ENCODE measurements at places on chromosomes 3 and 15.

DNA sequence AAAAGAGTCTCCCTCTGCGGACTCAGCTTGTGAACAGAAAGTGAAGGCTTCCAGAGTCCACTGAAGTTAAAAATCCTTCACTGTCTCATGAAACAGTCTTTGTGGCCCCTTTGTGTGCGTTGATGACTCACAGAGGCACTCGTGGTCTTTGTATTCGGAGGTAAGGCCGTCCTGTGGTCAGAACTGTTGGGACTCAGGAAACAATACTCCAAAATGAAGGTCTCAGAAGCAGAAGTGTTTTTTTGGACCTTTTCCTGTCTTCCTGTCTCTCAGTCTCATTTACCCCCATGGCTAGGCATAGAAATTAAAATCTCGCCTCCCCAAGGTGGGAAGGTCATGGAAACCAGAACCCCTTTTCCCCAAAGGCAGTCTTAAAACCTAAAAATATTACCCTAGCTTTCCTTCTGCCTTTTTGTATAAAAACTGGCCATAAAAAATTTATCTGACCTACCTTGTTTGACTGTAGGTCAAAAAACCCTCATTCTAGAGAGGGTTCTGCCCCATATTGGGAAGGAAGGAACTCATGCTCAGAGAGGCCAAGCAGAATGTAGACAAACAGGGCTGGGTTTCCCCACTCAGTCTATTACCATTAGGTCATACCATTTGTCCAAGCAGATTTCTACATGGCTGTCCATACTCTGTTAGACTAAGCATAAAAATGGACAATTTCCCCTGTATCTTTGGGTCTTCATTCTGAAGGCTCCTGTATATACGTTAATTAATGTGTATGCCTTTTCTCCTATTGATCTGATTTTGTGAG, 19.1 kb upstream of the EPB42 start:
- DNase-seq, result no peak

DNA sequence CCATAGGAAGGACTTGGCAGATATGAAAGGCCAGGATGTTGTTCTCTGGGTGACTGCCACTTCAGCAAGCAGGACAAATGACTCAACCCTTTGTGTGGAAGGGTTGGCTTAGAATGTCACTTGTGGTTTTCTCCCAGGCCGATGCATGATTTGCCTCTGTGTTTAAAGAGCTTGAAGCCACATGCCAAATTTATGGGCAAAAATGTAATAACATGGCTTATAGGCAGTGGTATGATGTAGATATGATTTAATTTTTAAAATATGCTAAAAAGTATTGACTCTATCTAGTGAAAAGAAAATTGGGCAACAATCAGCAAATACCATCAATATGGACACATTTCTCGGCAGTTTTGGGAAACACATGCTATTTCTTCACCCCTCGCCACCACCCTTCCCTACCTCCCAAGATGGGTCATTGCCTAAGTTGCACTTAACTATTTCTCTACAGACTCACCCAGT, 114.6 kb downstream of the CYP19A1 start:
- peak; percentile 35 for DNase-seq

- DNase-seq, result no peak
Observed at GRCh38 chr3:65381496-65382010, 657.2 kb downstream of the MAGI1 start.

- no peak for DNase-seq
Observed at GRCh38 chr3:150098621-150099020, 127.9 kb upstream of the PFN2 start.

- no peak for DNase-seq
Observed at GRCh38 chr3:111335512-111336303, 206.3 kb upstream of the CD96 start.

- no peak for DNase-seq
Observed at GRCh38 chr3:170330366-170330765, 27.1 kb upstream of the SKIL start.

GRCh38 chr3:171932153-171932611, 89.0 kb downstream of the TMEM212 start:
- DNase-seq, result no peak

DNA sequence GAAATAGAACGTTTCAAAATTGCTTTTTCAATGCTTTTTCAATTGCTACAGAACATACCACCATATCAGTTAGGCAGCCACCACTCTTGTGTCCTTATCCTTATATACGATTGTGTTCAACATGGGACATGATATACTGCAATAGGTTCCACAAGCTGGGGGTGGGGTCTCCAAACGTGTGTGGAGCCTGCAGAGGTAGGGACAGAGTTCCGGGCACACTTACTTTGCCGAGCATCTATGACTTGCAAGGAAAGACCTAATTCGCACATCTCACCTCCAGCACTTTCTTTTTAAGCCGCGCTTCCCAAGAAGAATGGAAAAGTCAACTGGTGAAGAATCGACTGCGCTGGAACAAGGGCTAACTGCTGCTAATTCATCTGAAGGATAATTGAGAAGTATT, 39.6 kb upstream of the SFMBT1 start:
- no peak for DNase-seq

DNA sequence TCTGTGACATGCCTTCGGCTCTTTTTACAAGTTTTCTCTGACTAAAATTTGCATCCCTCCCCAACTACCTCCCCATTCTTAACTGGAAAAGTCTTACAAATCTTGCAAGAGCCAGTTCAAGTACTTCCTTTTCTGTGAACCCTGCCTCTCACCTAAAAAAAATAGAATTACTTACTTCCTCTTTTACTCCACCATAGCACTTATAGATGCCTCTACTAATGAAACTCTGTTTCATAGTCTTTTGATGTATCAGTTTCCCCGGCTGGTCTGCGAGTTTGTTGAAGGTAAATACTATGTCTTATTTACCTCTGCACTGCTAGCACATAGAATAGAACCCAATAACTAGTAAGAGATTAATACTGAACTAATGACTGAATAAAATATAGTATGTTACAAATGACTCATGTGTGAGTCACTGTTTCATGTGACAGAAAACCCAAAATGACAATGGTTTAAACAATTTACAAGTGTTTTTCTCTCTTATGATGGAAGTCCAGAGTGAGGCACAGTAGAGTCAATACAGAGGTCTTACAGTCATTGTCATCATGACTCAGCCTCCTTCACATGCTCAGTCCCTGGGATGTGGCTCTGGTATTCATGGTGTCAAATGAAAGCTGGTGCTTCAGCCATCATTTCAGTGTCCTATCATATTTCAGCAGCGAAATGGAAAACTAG, 393.5 kb downstream of the RSL24D1 start:
- no peak for DNase-seq

- no peak for DNase-seq
Observed at GRCh38 chr3:46942481-46943236, 33.9 kb downstream of the CCDC12 start.

DNA sequence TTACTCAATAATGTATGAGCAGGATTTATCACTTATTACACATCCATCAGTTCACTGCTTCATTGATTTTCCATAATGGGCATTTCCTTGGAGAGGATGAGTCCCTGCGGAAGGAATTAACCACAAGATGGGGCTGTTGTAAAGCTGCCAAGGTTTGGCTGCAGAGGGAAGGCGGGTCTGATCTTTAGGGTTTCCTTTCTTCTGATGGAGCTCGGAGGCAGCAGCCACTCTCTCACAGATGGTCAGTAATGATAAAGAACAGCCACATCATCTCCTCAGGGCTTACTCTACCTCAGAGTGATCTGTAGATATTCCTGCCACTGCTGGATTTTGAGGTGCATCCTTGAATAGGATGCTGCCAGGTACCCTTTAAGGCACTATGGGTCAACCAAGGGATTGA, 115.2 kb downstream of the USP13 start:
- peak; percentile 28 for DNase-seq

GRCh38 chr3:26624209-26624765, 1.7 kb downstream of the LRRC3B start:
- DNase-seq, result no peak

DNA sequence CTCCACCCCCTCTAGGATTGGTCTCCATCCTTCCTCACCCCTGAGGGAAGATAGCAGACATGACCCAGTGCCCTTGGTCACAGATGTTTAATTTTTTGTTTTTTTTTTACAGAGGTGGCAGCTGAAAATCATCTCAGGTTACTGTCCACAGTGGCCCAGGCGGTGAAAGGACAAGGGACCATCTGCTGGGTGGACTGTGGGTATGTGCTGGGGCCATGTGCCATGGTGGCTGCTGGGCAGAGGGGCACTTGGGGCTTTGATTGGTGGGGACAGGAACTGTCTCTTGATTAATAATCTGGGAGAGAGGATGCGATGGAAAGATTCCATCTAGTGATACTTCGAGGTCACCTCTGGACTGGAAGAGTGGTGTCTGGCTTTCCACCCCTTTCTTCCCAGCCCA, 25.4 kb downstream of the PDIA5 start:
- no peak for DNase-seq

Measured in NCI-H2029 (cell line).